ENCODE measurements at places on chromosomes 2 and 18.
A peak's percentile ranks its signal among the peaks of the same experiment; 100 is the strongest.

DNA sequence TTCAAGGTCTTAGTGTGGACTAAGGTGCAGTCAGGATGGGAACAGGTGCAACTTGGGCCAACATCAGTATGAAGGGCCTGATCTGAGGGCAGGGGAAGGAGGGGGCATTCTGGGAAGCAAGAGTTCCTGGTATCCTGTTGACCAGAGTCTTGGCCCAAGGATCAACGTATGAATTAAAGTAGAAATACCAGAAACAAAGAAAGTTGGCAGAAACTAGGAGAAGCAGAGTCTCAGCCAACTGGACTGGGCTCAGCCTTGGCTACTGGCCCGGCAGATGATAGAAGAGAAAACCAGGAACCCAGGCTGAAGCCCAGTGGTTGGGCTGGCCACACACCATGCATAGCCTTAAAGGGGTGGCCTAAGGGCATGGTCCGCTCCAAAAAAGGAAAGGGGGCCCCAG, 2.3 kb downstream of the CETN1 start:
- no peak for DNase-seq

DNA sequence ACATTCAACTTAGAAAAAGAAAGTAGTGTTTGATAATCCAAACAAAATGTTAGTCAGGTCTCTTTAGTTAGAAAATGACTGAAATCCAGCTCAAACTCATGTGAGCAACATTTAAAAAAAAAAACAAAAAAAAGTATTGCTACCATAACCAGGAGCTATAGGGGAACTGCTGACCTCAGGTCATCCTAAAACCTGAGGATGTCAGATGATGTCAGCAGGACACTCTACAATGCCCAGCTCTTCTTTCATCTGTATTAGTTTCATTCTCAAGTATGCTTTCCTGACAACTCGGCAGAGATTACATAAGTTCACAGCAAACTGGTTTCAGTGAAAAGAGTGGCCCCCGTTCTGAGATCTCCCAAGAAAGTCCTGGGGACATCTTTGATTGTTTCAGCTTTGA, 4.2 kb upstream of the ESCO1 start:
- DNase-seq: no peak

- no peak for DNase-seq
Measured at GRCh38 chr18:61136711-61137251, 196.4 kb upstream of the CDH20 start.

- DNase-seq: no peak
Measured at GRCh38 chr2:200431996-200432705, 77.7 kb downstream of the KCTD18 start.

- no peak for DNase-seq
Measured at GRCh38 chr2:60335533-60336237, 217.8 kb downstream of the BCL11A start.

- no peak for DNase-seq
Measured at GRCh38 chr2:220491670-220492069, 864.2 kb downstream of the SLC4A3 start.

DNA sequence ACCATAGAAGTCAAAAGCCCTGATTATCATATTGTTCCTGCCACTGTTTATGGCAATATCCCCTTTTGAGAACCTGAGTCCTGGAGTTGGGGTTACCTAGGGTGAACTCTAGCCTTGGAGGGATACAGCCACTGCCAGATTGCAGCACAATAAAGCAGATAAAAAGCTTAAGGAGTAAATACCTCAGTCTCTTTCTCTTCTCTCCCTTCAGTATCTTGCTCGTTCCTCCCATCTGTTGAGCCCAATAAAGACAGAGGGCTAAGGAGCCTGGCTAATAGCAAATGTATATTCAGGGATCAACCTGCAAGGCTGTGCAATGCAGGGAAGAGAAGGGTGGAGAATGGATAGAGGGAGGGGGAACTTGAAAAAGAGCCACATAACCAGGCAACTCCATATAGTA, 8.0 kb upstream of the DPP4 start:
- no peak for DNase-seq

GRCh38 chr2:63049211-63049969, 1.2 kb upstream of the OTX1 start:
- DNase-seq: no peak

DNA sequence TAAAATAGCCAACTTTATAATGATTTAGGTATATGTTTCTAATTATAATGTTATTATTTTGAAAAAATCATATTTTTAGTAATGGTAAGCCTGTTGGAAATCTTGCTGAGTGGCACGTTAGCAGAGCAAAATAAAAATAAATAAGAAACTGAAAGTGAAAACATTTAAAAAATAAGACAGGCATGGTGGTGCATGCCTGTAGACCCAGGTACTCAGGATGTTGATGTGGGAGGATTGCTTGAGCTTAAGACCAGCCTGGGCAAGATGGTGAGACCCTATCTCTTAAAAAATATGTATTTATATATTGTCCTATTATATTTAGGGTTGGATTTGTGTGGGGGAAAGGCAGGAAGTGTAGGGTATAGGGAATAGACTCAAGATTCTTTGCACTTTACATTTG, 15.8 kb upstream of the ANKRD12 start:
- peak; percentile 49 for DNase-seq

DNA sequence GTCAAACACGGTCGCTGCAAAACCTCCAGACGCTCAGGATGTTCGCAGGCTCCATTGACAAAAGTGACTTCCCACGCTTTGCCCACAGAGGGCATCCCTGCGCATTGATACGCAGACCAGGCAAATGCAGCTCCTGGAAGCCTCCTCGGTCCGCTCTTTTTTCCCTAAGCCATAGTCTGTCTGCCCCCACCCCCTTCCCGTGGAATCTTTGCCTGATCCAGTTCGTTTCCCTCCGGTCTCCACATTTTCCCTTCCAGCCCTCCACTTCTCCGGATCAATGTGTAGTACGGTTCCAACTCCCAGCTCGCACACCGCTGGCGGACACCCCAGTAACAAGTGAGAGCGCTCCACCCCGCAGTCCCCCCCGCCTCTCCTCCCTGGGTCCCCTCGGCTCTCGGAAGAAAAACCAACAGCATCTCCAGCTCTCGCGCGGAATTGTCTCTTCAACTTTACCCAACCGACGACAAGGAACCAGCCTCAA, at the start of gene DCC:
Gene DCC (plus strand): TSS at position 307 of the 481 bp plus-strand sequence. CDS start 591 bp downstream, outside the sequence.
- DNase-seq: no peak

DNA sequence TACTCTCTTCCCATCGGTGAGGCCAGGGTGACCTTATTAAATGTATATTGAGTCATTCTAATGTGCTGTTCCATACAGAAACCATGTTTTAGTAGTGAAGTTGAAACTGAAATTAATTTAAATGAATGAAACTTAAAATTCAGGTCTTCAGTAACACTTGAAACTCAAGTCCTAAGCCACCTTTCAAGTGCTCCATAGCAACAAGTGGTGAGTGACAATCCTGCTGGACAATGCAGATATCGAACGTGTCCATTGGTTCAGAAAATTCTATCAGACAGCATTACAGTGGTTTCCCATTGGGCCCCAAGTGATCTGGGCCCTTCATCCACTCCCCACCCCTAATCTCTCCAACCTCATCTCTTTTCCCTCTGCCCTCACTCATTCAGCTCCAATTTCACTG, 48.7 kb downstream of the HNMT start:
- no peak for DNase-seq

- no peak for DNase-seq
Measured at GRCh38 chr2:116915673-116916072, 898.8 kb upstream of the DDX18 start.

DNA sequence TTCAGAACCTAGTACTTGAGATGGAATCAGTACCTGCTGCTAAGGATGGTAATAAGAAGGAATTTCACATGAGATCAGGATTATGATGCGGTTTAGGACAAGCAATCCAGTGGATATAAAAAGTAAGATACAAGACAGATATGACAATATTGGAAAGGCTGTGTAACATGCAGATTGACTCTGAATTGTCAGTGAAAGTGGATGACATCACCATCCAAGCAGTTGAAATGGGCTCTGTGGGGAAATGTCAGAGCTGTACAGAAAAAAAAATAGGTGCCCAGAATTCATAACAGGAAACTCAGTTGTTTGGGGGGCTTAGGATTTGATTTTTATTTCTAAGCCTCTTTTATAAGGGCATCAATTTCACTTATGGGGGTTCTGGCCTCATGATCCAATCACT, 438.3 kb downstream of the SPAG16 start:
- DNase-seq: no peak

DNA sequence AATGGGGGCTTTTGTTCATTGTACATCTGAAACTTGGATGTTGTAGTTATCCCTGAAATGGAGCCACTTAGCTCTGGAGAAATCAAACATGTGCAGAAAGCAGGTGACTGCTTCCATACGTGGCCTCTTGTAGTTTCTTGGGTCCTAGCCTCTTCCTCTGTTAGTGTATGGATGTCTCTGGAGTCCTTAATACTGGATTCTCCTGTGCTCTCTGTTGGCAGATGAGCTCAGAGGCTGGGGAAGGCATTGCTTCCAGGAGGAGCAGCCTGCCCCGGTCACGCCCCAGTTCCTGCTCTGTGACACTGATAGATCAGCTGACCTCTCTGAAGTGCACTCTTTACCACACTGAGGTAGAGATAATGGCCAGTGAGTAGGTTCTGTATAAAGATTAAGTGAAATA, 176.2 kb downstream of the LDLRAD4 start:
- no peak for DNase-seq

- DNase-seq: no peak
Measured at GRCh38 chr2:27946530-27947060, 56.1 kb downstream of the BABAM2 start.

- DNase-seq: no peak
Measured at GRCh38 chr18:68414407-68414806, 300.5 kb downstream of the TMX3 start.

DNA sequence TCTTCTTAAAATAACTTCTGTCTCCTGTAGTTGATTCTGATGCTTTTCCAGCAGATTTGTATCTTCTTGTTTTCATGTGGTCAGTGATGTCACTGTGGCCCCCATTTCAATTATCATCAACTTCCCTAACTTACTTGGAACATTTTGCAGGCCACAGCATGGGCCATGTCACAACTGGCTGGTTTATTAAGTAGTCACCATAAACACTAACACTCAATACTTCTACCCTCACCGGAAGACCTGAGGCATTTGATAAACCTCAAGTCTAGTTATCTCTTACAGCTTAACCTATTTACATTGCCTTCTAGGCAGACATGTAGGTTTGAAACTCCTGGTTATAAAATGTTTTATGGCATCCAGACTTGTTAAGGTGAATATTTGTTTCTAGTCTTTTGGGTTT, 37.4 kb upstream of the PROKR1 start:
- no peak for DNase-seq

DNA sequence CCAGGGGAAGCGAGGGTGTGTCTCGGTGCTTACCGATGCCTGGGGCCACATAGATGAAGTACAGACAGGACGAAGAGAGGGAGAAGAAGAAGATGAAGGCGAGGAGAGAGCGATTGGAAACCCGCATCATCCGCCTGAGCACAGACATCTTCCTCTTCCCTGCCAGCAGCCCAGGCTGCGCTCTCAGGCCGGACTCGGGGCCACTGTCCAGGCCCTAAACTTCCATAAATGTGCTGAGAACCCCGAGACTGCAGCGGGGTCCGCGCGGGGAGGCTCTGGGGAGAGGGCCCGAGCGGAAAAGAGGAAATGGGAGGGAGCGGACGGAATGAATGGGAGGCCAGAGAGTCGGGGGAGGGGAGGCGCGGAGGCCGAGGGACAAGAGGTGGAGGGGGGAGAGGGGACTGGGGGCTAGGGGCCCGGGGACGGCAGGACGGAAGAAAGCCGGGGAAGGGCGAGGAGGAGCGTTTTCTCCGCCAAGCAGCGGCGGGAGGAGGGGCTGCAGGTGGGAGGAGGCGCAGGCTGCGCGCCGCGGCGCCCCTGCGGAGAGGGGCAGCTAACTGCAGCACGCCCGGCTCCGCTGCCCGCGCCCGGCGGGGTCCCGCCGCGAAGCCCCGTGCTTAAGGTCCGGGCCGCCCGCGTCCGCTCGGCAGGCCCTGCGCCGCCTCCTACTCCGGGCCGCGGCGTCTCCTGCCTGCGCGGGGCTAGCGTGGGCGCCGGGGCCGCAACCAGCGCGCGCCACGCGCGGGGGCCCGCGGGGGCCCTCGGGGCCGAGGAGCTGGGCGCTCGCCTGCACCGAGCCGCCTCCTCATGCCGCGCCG, at the start of gene B4GALT6:
Gene B4GALT6 (minus strand): TSS at position 303 of the 818 bp plus-strand sequence. CDS start 155 bp downstream, at position 148.
- peak; percentile 13 for DNase-seq

- DNase-seq: no peak
Measured at GRCh38 chr2:10353931-10354330, 51.2 kb downstream of the HPCAL1 start.
